ENCODE measurements at places on chromosomes 1 and 21.

- no peak for DNase-seq
These were observed 48.3 kb downstream of the IL23R start for GRCh38 chr1:67214420-67215174.

DNA sequence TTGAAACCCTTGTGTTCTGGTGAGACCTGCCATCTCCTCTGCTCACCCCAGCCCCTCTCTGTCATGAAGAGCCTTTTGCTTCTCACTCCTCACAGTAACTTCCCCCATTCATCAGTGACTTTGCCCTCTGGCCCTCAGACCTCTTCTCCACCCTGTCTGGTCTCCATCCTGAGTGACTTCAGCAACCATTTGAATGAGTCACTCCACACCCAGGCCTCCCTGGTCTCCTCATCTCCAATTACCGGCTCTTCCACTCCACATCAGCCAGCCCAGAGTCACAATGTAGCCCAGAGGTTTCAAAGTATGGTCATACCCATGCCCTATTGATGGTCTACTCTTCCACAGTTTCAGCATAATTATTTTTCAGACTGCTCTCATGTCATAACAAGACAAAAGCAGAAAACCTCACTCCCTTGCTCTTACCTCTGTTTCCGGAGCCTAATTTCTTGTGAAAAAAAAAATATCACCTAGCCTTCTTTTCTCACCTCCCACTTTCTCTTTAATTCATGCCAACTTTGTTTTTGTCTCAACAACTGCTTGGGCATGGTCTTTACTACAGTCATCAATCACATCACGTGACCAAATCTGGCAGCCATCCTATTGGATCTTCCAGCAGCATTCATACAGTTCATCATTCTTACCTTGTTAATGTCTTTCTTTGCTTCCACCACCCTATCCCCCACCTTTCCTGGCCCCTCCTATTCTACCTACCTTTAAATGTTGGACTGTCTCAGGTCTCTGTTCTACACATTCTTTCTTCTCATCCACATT lies 35.6 kb upstream of the NEK7 start:
- DNase-seq = no peak

- no peak for DNase-seq
These were observed 191.2 kb downstream of the GREM2 start for GRCh38 chr1:240420766-240421165.

DNA sequence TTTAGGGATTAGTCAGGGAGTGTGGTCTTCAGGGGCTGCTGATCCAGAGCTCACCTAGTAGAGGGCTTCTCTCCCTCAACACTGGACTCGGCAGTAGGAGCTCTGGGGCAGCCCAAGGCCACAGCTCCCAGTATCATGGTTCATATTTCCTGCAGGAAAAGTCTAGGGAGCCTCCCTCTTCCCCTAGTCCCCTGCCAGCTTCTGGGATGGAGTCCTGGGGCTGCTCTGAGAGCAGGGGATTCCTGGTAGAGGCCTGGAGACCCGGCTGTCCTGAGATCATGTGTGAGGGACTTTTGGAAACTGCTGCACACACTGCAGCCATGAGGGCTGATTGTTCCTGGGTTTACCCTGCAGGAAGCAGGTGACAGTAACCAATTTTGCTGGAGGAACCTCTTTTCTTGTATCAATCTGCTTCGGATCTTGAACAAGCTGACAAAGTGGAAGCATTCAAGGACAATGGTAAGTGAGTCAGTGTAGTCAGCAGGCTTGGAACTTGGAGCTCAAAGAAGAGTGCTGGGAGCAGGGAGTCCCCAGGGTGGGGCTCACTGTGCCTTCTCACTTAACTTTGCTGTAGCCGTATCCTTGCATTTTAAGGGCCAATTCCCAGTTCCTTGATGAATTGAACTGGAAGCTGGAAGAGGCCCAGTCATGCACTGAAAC lies 16.3 kb downstream of the STRIP1 start:
- DNase-seq = no peak

DNA sequence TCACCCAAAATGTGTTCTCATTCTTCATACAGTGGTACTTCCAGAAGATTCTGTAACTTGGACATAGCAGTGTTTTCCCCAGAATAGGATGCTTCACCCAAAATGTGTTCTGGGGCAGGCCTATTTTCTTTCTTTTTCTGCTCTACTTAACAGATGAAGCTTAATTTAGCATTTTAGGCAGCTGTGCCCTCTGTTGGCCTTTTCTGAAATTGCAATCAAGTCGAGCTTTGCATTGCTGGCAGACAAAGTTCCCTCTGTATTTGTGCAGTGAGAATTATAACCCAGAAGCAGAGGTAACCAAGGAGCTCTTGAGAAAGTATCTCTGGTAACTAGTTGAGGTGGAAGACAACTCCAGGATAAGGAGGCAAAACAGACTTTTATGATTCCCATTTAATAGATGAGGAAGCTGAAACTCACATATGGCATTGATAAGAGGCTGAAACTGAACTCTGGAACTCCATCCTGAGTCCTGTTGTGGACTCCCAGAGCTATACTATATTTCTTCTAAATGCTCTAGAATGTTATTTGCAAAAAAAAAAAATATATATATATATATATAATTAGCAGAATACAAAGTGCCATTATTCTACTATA lies 50.3 kb upstream of the L1TD1 start:
- DNase-seq = no peak

Data from NCI-H510A (cell line).